ENCODE measurements at places on chromosomes 1 and 21.

DNA sequence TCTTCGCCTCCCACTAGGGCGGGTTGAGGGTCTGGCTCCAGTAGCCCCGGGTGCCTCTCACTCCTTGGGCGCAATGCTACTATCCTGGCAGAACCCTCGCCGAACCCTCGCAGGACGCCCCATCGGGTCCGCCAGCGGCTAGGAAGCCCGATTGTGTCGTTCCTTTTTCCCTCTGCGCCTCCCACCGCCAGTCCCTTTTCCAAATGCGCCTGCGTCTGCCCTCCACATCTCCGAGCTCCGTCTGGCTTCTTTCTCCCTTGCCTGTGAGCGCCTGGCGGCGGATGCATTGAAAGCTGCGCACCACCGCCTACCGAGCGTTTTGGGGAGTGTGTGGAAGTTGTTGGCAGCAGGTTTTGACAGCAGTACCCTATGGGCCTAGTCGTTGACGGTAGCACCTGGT is 1.0 kb upstream of the DIRAS3 start:
- peak; percentile 29 for DNase-seq

DNA sequence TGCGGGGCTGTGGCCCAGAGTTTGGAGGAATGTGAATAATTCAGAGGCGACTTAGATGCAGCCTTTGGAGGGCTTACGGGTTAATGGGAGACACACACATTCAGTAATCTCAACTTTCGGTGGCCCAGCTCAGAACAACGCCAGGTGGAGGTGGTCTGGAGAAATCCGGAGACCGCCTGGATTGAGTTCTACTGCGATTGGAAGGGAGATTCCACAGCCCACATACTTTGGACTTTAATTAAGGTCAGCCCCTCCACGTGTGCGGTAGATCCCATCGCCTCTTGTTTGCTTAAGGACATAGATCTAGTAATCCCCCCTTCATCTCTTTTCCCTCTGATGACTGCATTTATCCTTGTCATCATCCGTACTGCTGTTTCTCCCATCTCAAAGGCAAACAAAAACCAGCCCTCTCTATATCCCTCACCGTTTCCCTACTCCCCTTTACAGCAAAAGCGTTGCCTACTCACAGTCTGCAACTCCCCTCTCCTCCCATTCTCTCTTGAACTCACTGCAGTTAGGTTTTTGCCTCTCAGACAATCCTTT is 720 bp upstream of the BSDC1 start:
- peak; percentile 61 for DNase-seq

DNA sequence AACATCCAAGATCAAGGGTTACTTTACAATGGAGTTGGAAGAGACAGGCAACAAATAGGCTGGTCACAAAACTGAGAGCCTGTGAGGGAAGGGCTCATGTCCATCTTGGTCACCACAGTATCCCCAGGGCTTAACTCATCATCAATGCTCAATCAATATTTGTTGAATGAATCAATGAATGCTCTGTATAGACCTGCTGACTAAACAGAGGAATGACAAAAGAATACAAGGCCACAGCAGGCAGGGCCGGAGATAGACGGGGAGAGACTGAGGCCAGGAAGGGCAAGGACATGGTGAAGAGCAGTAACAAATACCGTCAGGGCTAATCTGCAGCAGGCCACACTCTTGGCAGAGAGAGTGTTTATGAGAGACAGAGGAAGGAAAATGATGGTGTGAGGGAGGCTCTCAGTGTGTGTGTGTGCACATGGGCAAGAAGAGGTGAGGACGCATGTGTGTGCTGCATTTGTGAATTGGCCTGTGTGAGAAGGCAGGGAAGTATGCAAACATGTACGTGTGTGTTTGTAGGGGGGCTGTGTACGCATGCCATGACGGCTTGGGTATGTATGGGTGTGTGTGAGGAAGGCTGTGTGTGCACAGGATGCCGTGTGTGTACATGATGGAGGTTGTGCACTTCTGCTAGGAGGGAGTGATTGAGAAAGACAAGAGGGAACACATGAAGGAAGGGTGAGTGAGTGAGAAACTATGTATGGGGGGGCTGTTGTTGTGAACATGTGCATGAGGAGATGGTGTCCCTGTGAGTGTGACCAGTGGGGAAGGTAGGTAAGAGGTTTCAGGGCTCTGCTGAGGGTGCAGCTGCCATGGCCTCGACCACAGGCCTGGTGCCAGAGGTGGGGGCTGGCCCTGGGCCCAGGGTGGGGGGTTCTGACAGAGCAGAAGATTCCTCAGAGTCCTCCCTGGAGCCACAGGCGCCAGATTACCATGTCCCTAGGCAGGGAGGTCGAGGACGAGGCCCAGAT is 15.4 kb downstream of the AHDC1 start:
- DNase-seq = no peak

GRCh38 chr1:80961464-80962190 is 839.1 kb upstream of the ADGRL2 start:
- no peak for DNase-seq

- DNase-seq = no peak
Observed at GRCh38 chr1:34874296-34874952, 14.9 kb upstream of the SMIM12 start.

DNA sequence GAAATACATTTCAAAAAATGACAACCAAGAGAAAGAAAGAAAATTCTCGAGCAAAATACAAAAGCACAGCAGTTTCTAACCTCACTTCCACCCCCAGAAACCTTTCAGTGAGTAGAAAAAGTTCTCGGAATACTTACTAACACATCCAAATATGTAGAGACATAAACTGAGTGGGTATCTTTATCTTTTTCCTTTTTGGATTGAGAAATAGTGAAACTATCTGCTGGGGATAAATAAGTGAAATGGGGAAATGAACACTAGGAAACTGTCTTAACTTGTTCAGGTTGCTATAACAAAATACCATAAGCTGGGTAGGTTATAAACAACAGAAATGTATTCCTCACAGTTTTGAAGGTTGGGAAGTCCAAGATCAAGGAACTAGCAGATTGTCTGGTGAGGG is 72.0 kb downstream of the VCAM1 start:
- no peak for DNase-seq

DNA sequence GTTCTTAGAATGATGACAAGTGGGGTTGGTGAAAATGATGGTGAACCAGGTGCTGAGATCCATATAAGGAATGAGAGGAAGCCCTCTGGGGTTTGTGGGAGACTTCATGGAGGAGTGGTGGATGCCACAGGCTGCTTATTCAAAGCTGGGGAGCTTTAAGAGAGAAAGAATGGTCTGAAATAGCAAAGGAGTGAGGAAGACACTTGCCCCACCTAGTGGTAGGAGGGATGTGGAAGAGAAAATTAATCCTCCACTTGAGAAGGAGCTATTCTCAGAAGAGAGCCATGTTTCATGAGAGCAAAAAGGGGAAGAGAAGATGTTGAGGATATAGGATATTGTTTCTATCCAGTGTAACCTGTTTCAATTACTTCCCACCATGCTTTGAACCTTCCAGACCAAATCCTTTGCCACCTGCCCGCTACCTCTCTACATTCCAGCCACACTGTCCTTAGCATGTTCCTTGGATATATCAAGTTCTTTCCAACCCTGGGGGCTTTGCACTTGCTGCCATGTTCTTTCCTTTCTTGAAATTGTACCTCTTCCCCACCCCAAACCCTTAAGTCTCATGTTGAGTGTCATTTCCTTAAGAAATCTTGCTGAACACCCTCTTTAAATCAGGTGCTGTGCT is 19.6 kb upstream of the ZNF648 start:
- DNase-seq = peak; percentile 18

GRCh38 chr1:157001304-157001703 is 44.2 kb downstream of the ARHGEF11 start:
- no peak for DNase-seq

- DNase-seq = no peak
Observed at GRCh38 chr1:117032266-117032665, 27.9 kb upstream of the TTF2 start.

Data from COR-L47 (cell line).